Dorsolateral prefrontal cortex (tissue), 122 donors: ENCODE measurements at places on chromosomes 11 and 22.

DNA sequence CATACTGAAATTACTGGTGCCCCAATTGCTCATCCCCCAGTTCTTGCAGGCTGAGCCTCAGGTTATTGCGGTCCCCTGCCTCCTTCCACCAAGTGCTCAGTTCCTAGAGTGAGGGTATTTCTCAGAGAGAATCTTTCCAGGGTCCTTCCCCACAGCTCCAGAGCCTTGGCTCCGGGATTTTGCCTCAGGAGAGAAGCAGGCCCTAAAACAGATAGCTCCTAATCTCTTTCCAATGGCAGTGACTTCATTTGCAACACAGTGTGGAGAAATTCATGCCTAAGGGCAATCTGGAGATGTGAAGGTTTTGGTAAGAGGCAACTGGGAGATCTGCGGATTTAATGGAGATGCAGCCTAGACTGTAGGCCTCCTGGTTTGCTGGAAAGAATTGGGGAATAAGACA is 2.9 kb downstream of the NF2 start:
- DNase-seq = no peak

- DNase-seq = no peak
Observed at GRCh38 chr11:128151780-128152179, 435.6 kb downstream of the ETS1 start.

GRCh38 chr22:24142831-24143230 is 38.5 kb upstream of the SUSD2 start:
- DNase-seq = no peak

DNA sequence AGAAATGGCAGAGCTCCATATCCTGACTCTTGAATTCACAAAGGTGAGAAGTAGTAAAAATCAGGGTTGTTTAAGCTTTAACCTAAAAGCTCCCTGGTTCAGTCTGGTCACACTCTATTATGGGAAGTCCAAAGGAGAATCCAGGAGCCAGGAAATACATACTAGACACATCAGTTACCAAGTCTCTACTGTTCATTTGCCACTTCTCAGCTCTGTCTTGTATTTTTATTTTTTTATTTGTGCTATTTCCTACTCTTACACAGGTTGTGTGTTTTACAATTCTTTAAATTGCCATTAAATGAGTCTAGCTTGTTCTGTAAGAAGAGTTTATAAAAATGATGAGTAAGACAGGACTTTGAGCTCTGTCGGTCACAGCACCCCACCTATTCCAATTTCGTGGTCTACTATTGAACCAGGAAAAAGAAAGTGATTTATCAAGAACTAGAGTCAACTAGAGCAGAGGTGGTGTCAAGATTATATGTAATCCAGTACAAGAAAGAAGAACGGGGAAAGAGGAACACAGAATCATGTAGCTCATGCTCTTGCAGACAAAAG is 9.7 kb downstream of the MS4A12 start:
- DNase-seq = no peak

GRCh38 chr22:19875061-19875530 is 20.4 kb upstream of the GNB1L start:
- no peak for DNase-seq

GRCh38 chr11:102280245-102280833 is 36.9 kb upstream of the BIRC3 start:
- no peak for DNase-seq

DNA sequence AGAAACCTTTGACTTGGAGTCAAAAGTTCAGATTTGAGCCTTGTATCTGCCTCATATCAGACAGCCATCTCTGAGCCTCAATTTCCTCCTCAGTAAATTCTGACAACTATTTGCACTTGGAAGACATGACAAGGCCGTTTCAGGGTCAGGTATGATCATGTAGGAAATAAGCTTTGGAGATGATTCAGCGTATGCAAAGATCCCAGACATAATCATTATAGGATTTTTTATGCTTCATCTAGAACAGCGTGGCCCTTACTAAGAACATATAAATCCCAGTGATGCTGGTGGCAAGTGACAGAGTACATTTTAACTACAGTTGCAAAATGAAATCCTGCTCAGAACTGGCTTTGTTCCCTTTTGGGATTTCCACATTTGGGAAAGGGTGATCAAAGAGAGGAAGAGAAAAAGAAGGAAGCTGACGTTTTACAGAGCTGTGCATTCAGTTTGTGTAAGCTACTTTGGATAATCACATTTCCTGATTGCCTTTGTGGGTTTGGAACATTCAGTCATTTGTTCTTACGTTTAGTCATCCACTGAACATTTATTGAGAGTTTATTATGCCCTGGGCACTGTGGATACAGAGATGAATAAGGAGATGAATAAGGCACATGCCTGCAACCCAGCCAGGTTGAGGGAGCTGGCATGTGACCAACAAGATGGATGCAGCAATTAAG is 81.9 kb upstream of the HEPHL1 start:
- DNase-seq = no peak

DNA sequence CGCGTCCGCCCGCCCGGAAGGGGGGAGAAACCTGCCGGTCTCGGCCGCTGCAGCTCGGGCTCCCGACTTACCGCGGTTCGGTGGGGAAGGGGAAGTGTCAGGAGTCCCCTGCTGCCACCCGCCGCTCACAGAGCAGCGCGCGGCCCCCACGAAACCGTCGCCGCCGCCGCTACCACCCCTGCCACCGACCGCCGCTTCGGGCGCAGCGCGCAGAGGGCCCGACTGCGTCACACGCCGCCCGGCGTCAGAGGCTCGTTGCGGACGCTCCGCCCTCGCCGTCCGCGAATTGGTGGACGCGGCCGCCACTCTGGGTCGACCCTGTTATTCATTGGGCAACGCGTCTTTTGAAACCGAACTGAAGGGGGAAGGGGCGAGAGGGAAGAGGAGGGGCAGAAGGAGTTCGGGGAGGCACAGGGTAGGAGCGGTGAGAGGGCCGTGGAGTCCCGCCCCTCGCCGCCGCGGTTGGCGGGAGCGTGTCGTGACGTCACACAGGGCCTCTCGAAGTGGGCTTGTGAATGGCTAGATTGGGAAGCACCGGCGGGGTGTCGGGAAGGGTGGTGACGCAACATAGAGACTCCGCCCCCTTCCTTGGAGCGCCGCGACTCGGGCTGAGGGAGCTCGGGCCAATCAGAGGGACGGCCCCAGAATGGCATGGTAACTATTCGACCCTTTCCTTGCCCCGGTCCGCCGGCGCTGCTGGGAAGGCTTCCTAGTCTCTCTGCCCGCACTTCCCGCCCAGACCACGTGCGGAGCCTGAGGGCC is at the start of gene NUP98:
NUP98 (minus strand) TSS at position 226 of the 762 bp plus-strand sequence. CDS start 15,437 bp downstream, outside the sequence.
- peak; percentile 100 for DNase-seq

DNA sequence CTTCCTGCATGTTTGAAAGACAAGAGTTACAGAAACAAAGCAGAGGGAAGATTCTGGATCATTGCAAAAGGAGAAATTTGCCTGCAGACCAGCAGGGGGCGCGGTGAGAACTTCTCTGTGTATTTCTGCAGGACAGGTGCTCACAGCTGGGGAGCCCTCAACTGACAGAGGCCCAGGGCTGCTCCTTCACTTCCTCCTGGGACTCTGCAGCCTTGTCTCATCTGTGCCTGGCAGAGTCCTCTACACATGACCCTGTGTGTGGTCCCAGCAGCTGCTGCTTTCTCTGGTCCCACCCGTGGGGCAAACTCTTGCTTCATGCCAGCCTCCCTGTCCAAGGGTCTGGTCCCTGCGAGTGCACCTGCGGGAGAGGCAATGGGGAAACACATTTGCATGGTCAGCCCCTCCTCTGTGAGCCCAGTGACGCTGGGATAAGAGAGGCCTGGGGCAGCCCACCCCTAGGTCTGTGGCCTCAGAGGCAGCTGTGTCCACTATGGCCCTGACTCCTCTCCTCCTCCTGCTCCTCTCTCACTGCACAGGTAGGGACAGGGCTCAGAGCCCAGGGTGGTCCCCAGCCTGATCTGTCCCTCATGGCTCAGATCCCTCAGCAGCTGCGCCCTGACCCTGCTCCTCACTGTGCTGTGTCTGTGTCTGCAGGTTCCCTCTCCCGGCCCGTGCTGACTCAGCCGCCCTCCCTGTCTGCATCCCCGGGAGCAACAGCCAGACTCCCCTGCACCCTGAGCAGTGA is 43.2 kb upstream of the VPREB1 start:
- DNase-seq = no peak

DNA sequence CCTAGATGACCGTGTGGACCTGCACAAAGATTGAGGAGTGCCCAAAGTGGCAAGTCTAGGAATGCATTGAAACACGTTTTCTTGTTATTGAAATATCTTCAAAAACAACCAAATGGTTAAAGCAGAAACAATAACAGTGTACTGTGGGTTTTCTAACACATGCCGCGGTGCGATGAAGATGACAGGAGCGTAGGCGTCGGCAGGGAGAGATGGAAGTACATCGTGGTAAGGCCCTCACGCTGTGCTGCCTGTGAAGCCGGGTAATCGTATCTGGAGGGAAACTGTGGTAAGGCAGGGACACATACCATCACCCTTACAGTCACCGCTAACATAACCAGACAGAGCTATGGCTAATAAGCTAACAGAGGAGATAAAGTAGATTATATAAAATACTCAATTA is 261.4 kb downstream of the TBC1D22A start:
- DNase-seq = no peak

- no peak for DNase-seq
Observed at GRCh38 chr11:105738986-105739795, 129.3 kb downstream of the GRIA4 start.

DNA sequence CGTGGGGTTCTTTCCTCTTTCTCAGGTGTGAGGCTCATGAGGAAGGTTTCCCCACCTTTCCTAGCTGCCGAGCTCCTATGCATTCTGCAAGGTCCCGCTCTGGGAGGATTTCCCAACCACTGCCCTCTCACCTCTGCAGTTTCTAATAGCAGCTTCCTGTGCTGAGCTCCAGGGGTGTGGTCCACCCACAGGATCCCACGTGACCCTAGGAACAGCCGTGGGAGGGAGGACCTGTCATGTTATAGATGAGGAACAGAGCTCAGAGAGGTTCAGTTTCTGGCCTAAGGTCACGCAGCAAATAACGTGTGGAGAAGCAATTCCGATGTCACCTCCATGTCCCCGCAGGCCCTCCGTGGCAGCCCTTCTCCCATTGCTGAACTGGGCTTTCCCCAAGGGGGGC is 38.5 kb downstream of the FLRT1 start:
- no peak for DNase-seq

- no peak for DNase-seq
Observed at GRCh38 chr11:35390737-35391682, 28.3 kb downstream of the SLC1A2 start.

GRCh38 chr11:70145071-70145470 is 58.0 kb upstream of the FADD start:
- DNase-seq = no peak

- no peak for DNase-seq
Observed at GRCh38 chr11:96310236-96310635, 32.8 kb downstream of the MAML2 start.

DNA sequence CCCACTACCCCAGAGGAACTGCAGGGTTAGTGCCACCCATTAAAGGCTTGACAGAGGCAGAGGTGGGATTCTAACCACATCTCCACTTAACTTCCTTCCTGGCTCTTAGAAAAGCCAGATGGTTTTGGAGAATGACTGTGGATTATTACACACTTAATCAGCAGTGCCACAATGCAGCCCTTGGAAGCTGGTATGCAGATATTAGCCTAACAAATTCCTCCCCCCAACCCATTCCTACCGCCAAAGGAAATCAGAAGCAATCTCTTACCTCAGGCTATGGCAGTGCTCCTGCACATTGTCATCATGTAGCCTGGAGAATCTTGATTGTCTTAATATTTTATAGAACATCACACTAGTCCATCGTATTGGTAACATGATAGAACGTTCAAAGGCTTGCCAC is 23.2 kb upstream of the NRGN start:
- DNase-seq = no peak

- no peak for DNase-seq
Observed at GRCh38 chr11:91261513-91261912, 963.1 kb upstream of the FAT3 start.

DNA sequence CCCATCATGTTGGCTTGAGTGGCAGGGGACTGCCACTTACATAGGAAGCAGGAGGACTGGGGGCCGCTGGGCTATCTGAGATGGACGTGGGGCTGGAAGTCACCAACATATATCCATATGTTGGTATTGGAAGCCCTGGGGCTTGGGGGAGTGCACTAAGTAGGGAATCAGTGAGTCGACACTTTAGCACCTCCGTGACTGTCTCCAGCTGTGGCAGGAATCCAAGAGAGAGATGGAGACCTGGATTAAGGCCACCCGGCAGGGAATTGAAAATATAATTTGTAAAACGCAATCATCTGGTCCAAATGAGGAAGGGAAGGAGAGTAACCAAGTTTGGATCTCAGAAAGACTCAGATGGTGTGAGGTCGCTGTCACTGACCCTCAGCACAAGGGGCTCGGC is 68.4 kb downstream of the ELFN2 start:
- DNase-seq = no peak

GRCh38 chr11:89452780-89453179 is 38.4 kb downstream of the NOX4 start:
- DNase-seq = no peak

DNA sequence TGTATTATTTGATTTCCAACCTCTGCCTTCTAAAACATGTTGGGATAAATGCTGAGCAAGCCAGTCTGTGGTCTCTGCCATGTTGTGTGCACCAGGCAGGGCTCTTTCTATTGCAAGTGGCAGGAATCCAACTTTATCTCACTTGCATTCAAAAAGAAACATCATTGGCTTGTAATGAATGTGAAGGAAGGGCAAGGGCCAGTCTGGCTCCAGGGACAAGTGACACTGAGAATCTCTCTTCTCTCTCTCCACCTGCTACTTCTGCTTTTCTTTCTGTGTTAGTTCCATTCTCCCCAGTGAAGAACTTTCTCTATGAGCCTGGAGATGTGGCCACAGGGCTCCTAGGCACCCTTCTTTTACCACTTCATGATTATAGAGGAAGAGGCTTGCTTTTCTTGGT is 329.9 kb upstream of the NCAM1 start:
- DNase-seq = no peak

- DNase-seq = no peak
Observed at GRCh38 chr11:57300785-57301184, 24.0 kb downstream of the TNKS1BP1 start.

DNA sequence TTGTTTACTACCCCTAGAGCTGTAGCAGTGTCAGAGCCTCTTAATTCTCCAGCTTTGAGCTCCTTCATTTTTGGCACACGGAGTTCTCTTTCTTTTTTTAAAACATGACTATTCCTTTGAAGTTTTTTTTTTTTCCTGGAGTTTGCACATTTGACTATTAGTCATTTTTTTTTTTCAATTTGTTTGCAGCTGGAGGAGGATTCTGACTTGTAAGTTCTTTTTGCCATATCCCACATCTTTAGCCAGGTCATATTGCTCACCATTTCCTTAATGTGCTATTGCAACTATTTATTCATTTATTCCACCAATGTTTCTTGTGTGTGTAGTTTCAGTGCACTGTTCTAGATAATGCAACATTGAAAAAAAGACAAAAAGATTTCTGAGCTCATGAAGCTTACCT is 166.3 kb upstream of the ARHGAP20 start:
- no peak for DNase-seq

- DNase-seq = no peak
Observed at GRCh38 chr11:93396316-93396715, 65.8 kb downstream of the DEUP1 start.

- no peak for DNase-seq
Observed at GRCh38 chr11:11979488-11980117, 28.8 kb downstream of the DKK3 start.

DNA sequence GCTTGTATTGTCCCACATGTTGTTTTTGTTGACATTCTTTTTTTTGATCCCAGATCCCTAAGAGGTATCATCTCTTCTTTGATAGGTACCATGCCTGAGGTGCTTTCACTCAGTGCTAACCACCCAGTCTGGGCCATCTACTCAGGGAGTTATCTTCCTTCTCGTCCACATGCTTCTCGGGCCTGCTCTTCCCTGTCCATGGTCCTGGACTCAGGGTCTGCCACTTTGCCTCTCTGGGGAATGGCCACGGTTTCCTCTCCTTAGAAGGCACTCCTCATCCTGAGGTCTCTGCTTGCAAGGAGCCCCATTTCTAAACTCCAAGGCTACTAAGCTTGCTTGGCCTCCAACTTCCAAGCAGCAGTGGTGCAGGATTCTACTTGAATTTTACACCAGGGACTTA is 227.0 kb upstream of the NCAM1 start:
- DNase-seq = no peak
